Activated effector memory CD4-positive, alpha-beta T cell treated with Interleukin-2 at 50 U/mL for 16 hours (primary cell): ENCODE measurements at places on chromosomes 2 and 18.

DNA sequence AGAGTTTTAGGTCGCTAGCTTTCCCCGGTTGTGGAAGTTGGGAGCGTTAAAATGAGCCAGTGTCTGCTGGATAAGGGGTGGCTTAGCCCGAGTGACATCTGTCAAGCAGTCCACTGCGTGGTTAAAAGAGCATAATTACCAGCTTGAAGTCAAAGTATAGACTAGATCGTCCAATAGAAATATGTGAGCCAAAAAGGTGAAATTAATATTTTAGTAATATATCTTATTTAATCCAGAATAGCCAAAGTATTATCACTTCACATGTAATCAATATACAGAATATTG is 654 bp downstream of the COMMD1 start:
- no peak for DNase-seq

DNA sequence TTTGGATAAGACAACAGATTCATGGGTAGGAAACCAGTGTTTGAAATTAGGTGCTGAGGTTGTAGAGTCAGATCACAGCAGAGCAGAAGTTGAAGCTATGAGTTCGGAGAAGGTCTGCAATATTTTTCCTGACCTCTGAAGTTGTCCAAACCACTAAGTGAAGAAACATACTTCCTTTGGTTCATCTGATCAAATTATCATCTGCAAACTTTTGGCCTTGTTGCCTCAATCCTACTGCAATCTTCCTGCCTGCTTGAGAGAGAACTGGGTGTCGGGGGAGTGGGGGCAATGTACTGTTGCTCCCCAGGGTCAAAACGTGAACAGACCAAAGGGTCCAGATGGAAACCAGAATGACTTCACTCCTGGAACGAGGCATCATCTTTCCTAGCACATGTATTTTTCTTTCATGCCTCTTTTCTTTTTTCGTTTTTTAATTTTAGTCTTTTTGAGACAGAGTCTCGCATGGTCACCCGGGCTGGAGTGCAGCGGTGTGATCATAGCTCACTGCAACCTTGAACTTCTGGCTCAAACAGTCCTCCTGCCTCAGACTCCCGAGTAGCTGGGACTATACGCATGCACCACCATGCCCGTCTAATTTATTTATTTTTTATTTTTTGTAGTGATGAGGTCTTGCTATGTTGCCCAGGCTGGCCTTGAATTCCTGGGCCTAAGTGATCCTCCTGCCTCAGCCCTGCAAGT is 42.7 kb downstream of the RAB31 start:
- DNase-seq = no peak

DNA sequence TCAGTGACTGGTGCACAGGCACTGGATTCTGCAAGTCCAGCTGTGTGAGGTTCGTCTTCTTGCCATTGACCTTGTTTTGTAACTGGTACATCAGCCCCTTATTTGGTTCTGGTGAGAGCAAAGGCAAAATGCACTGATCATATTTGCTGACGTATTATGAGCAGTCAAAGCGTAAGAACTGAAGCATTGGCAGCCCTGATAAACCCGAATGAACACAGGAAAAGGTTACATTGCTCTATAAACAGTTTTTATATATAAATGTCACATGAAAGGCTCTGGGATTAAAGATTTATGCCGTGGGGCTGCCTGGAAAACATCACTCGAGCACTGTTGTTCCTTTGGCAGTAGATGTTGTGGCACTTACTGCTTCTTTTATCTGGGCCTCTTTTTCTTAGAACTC is 167.9 kb downstream of the IRS1 start:
- DNase-seq = no peak

- no peak for DNase-seq
These were observed 270.7 kb downstream of the ALK start for GRCh38 chr2:29650631-29651097.

- no peak for DNase-seq
These were observed 16.2 kb downstream of the KLF7 start for GRCh38 chr2:207149249-207150213.

DNA sequence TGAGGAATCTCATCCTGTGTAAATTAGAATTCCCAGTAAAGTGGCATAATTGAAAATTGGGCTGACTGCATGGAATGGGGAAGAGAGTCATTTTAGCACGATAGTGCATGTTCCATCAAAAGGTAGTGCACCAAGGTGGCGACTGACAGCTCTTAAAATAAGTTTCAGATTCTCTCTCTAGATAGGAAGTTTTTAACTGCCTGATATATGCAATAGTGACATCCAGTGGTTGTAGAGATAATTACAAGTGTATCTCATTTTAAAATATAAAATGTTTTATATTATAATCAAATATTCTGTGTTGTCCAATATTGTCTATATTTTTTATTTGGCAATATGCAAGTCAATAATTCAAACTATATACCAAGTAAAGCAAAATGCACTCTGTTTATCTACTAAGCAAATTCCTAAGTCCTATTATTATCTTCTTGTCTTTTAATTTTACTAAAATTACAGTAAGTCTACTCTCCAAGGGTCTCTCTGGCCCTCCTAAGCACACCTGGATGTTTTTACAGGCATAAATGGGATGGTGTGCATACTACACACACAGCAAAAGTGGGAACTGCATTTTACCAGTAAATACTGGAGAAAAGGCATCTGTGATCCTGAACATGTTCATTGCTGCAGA is 397.7 kb upstream of the HNRNPA3 start:
- no peak for DNase-seq

GRCh38 chr2:121256720-121257479 is 28.1 kb downstream of the TFCP2L1 start:
- DNase-seq = no peak

DNA sequence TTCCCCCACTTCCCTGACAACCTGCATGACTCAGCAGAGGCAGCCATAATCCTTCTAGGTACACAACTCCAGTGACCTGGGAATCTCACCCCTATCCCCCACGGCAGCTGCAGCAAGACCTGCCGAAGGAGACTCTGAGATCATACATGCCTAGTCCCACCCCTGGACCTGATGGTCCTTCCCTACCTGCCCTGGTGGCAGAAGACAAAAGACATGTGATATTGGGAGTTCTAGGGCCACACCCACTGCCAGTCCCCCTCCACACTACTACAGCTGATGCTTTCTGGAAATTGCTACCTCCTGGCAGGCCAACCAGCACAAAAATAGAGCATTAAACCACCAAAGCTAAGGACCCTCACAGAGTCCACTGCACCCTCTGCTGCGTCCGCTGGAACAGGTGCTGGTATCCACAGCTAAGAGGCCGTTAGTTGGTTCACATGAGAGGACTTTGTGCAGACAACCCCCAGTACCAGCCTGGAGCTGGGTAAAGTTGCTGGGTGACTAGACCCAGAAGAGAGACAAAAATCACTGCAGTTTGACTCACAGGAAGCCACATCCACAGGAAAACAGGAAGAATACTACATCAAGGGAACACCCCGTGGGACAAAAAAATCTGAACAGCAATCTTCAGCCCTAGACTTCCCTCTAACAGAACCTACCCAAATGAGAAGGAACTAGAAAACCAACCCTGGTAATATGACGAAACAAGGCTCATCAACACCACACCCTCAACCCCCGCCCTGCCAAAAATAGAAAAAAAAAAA is 12.5 kb downstream of the MARCO start:
- DNase-seq = no peak

DNA sequence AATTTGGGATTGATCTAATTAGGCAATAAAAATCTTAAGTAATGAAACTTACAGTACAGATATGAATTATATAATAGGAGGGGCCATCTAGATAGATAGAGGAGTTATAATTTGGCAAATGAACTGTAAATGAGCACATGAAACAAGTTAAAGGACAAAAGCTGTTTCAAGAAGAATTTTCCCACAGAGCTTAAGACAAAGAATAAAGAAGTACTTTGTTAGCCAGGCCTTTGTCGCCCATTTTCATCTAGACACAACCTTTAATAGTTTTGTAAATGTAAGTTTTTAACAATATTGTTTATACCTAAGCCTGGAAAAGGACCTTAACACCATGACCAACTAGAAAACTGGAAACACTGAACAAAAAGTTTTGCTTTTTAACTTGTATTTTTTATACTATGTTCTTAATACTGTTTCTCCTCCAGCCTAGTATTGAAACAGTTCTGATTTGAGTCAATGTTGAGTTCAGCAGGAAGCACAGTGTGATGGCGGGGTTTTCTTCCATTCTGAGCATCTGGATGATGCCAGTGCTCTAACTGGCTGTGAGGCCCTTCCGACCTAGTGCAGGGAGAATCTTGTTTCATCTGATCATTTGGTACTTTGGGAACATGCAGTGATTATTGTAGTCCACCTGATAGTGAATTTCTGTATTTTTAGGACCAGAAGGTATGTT is 37.6 kb downstream of the FARP2 start:
- no peak for DNase-seq

GRCh38 chr18:9726175-9726574 is 18.1 kb downstream of the RAB31 start:
- no peak for DNase-seq

GRCh38 chr2:69216535-69217332 is 170.3 kb downstream of the GFPT1 start:
- no peak for DNase-seq

- DNase-seq = no peak
These were observed 7.1 kb downstream of the ACVR1 start for GRCh38 chr2:157868993-157869392.

DNA sequence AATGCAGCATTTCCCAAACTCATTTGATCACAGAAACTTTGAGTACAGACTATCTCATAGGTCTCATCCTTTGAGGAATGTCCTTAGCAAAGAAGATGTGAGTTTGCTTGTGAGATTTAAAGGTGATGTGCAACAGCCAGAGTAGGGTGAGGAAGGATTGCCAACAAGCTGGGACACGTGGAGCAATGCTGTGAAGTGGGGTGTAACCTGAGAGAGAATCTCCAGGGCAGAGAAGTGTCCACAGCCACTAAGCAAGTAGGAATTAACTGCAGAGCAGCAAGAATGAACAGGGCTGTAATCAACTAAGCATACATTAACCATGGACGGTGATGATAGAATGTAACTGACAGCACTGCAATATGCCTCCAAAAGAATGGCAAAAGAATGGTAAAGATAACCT is 469.9 kb upstream of the NRP2 start:
- DNase-seq = no peak

GRCh38 chr18:62660691-62661090 is 54.6 kb upstream of the PHLPP1 start:
- DNase-seq = no peak

DNA sequence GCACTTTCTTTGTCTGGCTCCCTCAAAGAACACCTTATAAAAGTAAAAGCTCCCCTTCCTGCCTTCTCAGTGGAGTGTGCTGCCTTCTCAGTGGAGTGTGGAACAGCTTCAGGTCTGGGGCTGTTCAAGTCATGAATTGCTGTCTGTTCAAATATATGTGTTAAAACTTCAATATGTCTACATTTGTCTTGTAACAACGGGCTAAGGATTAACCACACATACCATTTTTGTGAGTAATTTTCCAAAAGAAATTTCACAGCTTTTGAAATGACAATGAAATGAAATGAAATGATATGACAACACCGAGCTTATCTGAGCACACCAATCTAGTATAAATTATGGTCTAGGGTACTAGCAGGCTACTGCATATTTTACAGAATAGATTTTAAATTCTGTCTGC is 42.9 kb downstream of the CABYR start:
- no peak for DNase-seq

GRCh38 chr2:146523196-146523595 is 1321.6 kb upstream of the ACVR2A start:
- no peak for DNase-seq
